Spinal cord (tissue), 10 donors: ENCODE measurements at places on chromosomes 2 and 18. TPM values are rescaled to one million over a fixed set of nuclear protein-coding genes. Genes with fewer than 3 reads are reported as not detected.
A peak's percentile ranks its signal among the peaks of the same experiment; 100 is the strongest.

PLEK gene
- total RNA-seq = 7.2 TPM

DNA sequence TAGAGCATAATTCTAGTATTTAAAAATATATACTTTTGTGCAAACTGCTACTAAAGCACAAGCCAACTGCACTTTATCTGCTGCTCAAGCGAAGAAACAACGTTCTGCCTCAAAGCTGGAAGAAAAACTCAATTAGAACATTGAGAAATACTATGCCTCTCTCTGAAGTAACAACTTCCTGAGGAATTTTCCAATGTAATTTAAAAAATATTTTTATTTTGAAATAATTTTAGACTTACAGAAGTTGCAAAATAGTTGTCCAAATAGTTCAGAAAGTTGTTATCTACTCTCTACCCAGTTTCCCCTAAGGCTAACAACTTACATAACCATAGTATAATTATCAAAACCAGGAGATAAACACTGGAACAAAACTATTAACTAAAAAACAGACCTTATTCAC, 12.3 kb upstream of the POLI start:
- no peak for DNase-seq

GRCh38 chr2:46095830-46096229, 201.4 kb upstream of the EPAS1 start:
- DNase-seq = no peak

DNA sequence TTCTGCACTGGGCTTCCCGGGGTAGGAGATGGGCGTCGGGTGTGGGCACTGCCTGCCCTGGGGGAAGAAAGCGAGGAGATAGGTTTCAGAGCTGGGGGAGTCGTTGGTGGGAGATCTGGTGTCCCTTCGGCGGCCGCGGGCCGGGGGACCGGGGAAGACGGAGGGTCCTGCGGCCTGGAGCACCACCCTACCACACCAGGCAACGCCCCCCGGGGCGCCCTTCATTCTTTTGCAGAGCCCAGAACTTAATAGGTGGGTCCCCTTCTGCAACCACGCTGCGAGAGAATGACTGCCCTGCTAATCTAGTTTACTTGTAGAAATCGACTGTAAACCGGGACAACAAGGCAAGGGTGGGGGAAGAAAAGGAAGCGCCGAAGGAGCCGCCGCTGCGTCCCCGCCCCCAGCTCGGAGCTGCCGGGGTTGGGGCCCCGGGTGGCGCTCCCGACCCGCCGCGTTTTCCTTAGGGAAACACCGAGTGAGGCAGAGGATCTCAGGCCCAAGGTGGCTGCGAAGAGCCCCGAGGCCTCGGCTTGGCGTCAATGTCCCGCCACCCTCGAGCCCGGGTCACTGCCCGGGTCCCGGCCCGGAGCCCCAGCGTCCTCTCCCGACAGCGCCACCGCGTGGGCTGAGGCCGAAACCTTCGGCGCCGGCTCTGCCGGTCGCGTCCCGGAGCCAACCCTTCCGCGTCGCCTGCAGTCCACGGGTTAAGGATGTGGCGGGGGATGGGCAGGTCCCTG, 5.4 kb upstream of the SATB2 start:
- peak; percentile 87 for DNase-seq

DNA sequence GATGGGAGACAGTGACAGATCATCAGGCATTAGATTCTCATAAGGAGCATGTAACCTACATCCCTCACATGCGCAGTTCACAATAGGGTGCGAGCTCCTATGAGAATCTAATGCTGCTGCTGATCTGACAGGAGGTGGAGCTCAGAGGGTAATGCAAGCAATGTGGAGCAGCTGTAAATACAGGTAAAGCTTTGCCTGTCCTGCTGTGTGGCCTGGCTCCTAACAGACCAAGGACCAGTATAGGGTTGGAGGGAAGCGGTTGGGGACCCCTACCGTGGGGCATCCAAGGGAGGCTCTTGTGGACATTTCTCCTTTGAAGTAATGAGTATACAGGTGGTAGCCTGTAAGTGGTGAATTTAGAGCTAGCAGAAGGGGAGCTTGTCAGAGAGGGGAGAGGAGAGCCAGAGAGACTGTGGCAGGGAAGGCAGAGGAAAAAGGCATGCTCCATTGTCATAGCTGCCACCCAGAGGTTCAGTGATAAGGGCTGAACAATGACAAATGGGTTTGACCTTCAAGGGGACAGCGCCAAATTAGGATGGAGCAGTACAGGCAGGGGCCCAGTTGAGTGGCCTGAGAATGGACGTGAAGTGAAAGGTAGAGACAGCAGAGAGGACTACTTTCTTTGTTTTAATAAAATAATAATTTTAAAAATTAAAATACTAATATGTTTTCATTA, 15.2 kb upstream of the TMBIM1 start:
- DNase-seq = no peak

GRCh38 chr2:125041846-125042245, 1016.8 kb downstream of the CNTNAP5 start:
- no peak for DNase-seq

DNA sequence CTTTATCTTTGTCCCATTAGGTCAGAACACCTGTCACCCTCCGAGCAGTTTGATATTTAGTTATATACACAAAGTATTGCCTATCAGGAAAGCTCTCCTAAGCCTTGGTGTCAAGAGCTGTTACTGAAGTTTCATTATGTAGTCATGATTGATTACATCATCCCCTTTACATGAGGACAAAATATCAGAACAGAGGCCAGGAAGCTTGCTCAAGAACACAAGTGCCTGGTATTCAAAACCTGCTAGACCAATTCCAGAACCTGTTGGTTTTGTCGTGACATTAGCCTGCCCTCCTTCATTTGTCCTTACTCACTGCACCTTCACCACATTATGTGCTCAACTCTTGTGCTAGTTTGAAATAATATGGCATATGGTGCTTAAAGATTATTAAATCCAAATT, 377.1 kb downstream of the CDH19 start:
- no peak for DNase-seq

DNA sequence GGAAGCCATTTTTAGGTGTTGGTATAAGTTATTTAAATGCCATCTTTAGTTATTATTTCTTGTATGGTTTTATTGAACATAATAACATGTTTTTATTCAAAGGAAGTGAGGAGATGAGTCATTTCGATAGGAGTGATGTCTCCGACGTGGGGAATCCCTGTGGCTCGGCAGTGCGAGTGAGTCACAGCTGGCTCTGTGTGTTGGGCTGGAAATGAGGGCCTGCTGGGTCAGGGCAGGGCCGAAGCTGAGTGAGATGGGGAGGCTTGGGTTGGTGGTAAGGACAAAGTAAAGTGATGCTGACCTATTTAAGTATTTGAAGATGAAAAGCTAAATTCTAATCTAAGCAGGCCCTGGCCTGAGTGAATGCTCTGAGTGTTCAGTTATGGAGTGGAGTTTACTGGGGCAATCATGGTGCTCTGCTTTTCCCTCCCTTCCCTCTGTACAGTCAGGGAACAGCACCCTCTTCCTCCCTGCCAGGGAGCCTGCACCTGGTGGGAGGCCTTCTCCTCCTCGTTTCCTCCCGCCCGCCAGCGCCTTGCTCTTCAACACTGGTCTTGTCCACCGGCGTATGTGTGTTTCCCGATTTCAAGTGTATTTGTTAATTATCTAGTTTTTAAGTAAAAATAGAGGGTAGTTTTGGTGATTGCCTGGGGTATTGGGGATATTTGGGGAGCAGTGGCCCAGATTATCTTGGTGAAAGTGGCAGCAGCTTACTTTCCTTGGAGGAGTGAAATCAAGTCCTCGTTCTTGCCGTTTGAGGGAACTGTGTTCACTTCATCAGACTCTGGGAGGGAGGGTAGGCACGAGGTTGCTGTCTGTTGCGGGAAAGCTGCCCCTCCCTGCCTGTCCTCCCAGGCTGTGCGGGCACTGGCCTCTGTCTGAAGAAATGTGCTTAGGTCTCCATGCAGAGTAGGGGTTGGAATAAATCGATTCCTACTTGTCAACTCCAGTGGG, 157.0 kb downstream of the LDLRAD4 start:
- peak; percentile 65 for DNase-seq
